ENCODE measurements at places on chromosomes 6 and 20.

- DNase-seq = no peak
These were observed 156.3 kb downstream of the SCML4 start for GRCh38 chr6:107667790-107668189.

DNA sequence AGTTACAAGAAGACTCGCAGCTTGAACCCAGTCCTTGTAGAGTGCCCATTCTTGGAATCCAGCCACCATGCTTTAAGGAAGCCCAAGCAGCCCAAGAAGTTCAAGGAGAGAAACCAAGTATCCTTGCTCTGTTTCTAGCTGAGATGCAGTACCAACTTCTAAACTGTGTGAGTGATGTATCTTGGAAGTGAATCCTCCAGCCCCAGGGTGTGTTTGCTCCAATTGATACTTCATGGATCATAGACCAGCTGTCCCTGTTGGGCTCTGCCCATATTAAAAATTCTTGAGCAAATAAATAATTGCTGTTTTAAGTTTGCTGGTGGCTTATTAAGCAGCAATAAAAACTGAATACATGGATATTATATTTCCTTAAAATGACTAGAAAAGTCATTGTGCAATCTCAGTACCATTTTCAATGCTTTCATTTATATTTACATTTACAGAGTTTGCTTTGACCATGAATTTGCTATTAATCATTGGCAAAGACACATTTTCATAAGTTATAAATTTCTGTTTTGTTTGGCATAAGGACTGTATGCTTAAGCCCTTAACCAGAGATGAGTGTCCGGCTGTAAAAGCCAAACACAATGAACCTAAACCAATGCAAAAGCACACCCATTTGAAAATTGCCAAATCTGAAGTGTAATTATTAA, 9.2 kb downstream of the SPTLC3 start:
- DNase-seq = no peak

DNA sequence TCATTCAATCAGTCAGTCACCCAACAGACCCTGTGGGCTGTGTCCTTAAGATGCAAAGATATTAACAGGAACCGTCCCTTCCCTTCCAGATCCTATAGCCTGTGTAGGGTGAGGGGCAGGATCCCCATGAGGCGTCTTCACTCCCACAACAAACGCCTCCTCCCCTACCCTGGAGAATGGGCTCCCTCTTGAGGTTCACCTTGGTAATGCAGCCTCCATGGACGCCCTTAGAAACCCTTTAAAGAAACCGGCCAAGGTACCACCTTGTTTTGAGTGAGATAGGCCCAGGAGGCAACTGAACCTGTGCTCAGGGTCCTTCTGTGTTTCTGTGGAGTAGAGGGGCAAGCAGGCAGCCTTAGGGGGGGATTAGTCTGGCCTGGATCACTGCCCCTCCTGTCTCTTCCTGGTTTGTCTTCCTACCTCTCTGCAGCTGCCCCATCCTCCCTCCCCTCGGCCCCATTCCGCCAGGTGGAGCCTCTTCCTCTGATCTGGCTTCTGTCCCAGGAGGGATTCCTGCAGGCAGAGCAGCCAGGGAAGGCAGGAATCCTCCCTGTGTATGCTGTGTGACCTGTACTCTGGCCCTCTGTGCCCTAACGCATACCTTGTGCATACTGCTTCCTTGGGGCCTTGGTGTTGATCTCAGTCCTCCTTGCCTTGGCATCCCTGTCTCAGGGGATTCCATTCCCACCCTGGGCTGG, 6.6 kb upstream of the GUCA1A start:
- peak; percentile 30 for DNase-seq

GRCh38 chr6:16635810-16636602, 125.3 kb downstream of the ATXN1 start:
- peak; percentile 7 for DNase-seq

DNA sequence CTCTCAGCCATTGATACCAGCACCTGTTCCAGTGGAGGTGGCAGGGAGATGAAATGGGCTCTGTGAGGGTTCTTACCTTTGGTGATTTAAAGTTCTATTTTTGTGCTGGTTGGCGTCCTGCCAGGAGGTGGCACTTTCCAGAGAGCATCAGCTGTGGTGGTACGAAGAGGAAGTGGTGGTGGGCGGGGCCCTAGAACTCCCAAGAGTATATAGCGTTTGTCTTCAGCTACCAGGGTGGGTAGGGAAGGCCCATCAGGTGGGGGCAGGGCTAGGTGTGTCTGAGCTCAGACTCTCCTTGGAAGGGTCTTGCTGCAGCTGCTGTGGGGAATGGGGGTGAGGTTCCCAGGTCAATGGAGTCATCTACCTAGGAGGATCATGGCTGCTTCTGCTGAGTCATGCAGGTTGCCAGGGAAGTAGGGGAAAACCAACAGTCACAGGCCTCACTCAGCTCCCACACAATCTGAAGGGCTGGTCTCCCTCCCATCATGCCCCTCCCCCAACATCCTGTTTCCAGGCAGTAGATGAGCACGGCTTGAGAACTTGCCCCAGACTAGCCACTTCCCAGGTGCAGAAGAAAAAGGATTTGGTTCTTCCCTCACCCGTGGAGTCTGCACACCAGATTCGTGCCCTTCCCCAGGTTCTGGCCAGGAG, 46.6 kb downstream of the MOXD1 start:
- no peak for DNase-seq

DNA sequence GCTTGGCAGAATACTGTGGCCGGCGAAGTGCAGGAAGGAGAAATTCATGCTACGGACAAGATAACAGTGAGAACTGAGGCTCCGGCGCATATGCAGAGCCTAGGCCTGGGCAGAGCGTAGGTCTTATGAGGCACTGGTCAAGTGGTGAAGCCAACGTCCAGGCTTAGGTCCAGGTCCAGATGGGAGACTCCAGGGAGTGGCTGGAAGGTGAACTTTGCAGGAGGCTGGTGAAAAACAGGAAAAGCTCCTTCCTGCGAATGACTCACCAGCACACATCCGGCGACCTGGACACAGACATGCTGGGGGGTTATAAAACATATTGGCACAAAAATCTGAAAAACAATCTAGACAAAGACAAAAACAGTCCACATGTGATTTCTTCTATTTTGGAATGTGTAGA, 15.4 kb downstream of the C6orf141 start:
- DNase-seq = no peak

- no peak for DNase-seq
These were observed 3.4 kb downstream of the RREB1 start for GRCh38 chr6:7111095-7111690.

- DNase-seq = no peak
These were observed 261.1 kb downstream of the SAMD5 start for GRCh38 chr6:147769496-147770087.

DNA sequence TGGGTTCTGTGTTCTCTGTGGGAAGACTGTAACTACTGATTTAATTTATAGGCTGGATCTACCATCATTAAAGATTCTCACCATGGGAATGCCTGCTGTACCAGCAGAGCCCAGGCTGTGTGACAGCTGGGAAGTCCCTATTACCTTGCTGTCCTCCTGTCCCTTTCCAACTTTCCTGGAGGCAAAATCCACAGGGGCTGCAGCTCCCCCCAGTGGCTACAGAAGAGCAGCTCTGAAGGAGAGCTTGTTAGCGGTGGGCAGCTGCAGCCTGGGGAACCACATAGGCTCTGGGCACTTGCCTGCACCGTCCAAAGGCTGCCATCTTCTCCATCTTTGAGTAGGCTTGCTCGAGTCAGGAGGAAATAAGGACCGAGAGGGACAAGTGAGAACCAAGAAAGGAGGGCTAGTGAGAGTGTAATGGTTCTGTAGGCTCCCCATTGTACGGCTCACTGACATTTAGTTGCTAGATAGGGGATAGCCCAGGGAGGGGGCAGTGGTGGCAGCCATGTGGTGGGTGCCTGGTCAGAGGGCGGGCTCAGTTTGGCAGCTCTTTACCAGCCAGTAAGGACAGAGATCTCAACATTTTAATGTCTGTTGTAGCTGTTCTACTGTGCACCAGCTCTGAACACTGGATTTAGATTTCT, 155.1 kb upstream of the MLIP start:
- DNase-seq = peak; percentile 40

- DNase-seq = no peak
These were observed 110.3 kb upstream of the BTBD3 start for GRCh38 chr20:11807054-11808048.

DNA sequence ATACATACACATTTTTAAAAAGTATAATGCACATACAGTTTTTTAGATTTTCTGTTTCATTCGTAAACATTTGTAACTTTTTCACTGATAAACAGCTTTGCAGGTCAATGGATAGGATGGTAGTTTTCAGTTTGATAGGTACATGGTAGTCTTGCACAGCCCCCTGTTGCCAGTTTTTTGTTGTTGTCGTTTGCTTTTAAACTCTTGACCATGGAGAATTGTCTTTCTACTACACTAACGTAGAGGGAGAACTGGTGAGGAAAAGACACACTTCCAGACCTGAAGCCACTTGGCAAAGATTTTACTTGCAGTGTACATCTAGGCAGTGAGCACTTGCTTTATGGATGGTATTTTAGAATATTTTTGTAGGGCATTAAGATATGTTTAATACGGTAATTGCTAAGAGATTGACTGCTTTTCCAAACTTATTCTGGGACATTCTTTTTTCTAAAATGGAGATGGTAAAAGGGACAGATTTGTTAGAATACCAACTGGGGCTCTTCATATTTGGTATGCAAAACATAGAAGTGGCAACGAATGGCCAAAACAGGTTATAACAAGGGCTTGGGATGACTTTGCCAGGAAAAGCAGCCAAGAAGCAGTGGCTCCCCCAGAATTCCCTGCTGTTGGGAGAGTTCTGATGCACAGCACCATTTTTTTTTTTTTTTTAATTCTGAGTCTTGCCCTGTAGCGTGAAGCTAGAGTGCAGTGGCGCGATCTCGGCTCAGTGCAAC, 1.5 kb downstream of the PYGB start:
- no peak for DNase-seq

- DNase-seq = no peak
These were observed 21.2 kb downstream of the RAMACL start for GRCh38 chr6:166565084-166565967.

GRCh38 chr6:2563635-2564034, 187.1 kb downstream of the MYLK4 start:
- no peak for DNase-seq

- no peak for DNase-seq
These were observed 7.2 kb downstream of the BTBD9 start for GRCh38 chr6:38632490-38632889.

DNA sequence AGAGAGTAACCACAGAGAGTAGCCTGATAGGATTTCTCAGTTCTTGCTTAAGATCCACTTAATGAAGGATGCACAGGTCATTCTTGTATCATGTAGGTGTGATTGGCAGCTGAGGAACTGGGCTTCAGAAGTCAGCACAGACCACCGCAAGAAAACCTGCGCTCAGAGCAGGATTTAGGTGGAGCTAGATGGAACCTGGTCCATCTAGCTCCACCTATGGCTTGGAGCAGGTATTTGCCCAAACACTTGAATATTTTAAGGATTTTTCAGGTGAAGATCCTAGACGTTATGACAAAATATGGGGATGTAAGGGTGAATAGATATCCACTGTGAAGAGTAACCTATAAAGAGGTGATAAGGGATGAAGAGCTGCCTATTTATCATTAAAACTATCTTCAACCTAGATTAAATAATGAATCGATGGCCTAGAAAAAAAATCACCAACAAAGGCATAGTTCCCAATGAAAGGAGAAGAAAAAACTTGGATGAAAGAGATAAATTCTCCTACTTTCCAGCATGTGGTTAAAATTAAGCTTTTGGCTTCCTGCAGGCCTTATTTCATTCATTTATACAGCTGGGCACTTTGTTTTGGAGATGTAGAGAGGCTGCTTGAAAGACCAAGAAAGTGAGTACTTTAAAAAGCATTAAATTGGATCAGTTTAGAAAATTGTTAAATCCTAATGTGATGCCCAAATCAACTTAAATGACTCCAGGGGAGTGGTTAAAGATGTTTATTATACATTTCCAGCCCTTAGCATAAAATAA, 778.4 kb upstream of the GJE1 start:
- no peak for DNase-seq

DNA sequence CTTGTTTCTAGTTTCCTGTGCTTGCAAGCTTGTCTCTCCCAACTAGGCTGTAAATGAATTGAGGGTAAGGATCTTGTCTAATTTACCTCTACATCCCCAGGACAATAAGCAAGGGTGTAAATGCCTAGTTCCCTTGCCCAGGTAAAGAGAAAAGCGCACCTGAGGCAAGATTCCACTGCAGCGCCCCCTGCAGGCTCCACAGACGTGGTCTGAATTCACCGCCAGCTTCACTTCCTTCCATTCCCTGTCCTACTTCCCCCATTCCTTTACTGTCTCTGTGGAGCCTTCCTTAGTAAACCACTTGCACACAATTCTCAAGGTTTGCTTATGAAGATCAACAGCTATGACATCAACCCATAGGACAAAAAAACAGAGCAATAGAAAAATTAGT, 42.3 kb downstream of the ANKEF1 start:
- no peak for DNase-seq

GRCh38 chr20:46216770-46217464, 91.4 kb downstream of the CDH22 start:
- no peak for DNase-seq

GRCh38 chr6:154297721-154298120, 58.9 kb downstream of the IPCEF1 start:
- no peak for DNase-seq

DNA sequence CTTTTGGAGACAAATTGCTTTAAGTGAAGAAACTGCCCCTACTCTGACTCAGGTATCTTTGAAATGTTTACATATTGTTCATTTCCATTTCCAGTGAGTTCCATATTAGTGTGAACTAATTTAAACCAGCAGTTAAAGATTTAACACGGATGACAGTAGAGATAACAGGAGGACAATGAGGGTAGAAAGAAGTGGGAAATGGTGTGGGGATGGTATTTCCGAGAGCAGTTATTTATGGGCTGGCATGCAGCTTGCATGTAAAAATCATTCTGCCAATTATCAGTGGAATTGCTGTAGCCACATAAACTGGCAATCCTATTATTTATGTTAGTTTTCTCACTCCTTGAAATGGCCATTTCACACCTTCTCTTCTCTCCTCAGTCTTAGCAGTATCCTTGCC, 8.6 kb upstream of the ADGRF5 start:
- no peak for DNase-seq

- DNase-seq = no peak
These were observed 429.1 kb downstream of the HTR1B start for GRCh38 chr6:77034161-77034560.

DNA sequence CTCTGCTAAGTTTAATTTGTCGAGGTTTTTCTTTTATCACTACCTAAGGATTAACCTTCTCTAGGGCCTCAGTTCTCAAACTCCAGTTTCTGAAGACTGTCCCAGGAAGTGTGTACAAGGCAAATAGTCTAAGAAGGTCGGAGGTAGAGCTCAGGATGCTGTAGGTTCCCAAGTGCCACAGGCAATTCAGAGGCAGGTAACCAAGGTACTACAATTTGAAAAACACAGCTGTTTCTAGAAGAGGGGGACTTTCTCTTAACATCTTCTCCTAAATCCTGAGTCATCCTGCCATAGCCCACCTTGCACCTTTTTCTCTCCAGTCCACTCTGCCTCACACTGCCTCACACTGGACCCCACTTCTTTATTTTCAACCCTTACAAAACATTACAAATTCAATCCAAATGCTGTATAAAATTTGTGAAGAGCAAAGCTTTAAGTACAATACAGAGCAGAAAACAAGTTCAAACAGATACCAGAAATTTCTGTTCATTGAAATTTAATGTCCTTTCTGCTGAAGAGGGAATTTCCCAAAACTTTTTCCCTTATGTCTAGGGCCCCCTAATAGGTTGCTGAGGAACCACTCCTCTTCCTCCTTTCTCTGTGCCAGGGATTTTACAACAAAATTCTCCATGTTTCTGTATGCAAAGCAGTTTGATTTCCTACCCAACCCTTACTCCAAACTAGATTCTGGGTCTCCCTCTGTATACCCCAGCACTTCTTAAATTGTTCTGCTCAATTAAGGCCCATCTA, 43.0 kb downstream of the FRK start:
- DNase-seq = no peak

- DNase-seq = no peak
These were observed 15.9 kb downstream of the TMEM200A start for GRCh38 chr6:130381459-130382380.

GRCh38 chr20:41387444-41387851, 20.8 kb upstream of the EMILIN3 start:
- DNase-seq = no peak
